COLO829 (cell line): ENCODE measurements at places on chromosomes 3 and 15.

DNA sequence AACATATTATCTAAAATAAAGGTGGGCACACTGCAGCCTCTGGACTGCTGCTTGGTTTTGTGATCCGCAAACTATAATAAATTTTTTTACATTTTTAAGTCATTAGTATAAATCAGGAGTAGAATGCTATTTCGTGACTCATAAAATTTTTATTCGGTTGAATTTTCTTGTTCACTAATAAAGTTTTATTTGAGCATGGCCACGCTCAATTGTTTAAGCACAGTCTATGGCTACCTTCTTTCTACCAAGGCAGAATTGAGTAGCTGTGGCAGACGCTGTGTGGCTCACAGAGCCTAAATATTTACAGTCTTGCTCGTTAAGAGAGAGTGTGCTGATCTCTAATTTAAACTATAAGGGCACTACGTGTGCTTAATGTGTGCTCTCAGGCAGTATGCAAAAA, 28.9 kb downstream of the ROBO2 start:
- no peak for DNase-seq

DNA sequence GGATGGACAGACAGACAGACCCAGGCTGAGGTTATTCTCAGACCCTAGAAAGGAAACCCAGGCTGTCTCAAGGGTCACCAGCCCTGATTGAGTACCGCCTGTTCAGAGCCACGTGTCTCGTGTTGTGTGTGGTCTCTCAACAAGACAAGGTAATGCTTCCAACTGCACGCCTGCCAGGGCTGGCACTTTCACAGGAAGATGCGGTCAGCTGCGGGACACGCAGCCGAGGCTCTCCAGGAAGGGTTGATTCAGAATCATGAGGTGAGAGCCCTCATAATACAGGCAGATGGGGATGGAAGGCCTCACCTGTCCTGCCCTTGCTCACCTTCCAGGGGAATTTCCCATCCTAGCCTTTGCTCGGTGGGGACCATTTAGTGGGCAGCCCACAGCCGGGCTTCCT, 81.4 kb downstream of the TOP2B start:
- no peak for DNase-seq

DNA sequence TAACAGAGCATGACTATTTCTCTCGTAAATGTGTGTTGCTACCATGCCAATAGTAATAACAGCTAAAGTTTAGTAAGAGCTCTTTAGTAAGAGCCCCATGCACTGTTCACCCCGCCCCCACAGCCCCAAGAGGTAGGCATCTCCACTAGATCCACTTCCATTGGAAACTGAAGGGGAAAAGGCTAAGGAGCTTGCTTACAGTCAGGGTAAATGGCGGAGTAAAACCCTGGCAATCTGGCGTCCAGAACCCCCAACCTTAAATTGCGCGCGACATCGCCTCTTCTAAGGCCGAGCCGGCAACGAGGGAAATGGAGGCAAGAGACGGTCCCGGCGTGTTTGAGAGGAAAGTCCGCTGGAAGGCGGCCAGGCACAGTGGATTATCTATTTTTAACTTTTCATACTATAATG, 654 bp upstream of the C3orf38 start:
- DNase-seq: peak; percentile 11

DNA sequence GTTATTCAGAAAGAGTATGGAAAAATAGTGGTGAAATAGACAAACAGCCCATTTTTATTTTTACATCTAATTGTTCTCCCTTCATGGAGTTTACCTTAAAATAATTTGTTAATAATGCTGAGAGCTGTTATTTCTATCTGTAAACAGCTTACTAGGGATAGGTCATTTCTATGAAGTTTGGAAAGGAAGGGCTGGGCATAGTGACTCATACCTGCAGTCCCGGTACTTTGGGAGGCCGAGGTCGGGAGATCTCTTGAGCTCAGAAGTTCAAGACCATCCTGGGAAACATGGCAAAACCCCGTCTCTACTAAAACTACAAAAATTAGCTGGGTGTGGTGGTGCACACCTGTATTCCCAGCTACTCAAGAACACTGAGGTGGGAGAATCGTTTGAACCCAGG, 624.3 kb upstream of the LMCD1 start:
- no peak for DNase-seq

GRCh38 chr3:33428734-33429133, 11.5 kb downstream of the UBP1 start:
- DNase-seq: no peak

- DNase-seq: no peak
Observed at GRCh38 chr3:107910713-107911259, 180.0 kb downstream of the CD47 start.

GRCh38 chr15:84858231-84858630, 26.2 kb upstream of the SLC28A1 start:
- no peak for DNase-seq

DNA sequence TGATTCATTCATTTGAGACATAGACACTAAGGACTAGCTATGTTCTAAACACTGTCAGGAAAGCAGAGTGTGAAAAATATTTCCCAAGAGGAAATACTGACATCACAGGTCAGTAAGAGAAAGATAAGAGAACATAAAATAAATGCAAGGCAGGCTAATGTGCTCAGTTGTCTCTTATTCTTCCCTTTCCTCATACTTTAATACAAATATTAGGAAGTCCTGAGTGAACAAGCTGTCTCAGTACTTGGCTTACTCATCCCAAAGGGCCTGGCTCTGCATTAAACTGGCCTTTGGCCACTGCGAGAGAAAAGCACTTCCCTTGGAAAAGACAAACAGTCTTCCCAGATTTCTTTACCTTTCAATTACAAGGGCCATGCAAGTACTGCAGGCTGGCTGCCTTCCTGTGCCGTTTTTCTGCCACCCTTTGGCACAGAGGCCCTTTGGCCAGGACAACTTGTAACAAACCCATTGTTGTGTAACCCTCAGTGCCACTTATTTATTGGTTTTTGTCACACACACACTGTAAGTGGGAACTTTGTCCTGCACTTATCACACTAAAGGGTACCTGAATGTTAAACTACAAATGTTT, 31.7 kb downstream of the EDC3 start:
- no peak for DNase-seq

GRCh38 chr15:96354731-96355567, 24.4 kb downstream of the NR2F2 start:
- no peak for DNase-seq

GRCh38 chr3:154598166-154598565, 168.2 kb upstream of the GPR149 start:
- DNase-seq: no peak

DNA sequence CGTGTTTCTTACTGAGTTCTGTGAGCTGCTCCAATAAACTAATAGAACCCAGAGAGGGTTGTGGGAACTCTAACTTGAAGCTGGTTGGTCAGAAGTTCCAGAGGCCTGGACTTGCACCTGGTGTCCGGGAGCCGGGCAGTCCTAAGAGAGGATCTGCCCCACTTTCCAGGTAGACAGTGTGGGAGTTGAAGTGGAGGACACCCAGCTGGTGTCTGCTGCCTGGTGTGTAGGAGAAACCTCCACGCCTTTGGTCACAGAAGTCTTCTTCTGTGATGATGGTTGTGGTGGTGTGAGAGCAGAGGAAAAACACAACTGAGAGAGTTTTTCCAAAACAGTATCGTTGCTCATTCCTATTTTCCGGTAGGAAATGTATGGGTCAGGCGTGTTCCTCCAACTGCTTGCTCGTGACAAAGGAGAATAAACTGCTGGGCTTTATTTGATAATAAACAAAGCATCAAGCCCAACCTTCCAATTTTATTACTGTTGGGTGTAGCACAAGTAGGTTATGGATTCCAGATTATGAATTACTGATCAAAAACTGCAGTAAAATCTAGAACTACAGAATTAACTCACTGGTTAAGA, 137.0 kb downstream of the KLF13 start:
- no peak for DNase-seq

DNA sequence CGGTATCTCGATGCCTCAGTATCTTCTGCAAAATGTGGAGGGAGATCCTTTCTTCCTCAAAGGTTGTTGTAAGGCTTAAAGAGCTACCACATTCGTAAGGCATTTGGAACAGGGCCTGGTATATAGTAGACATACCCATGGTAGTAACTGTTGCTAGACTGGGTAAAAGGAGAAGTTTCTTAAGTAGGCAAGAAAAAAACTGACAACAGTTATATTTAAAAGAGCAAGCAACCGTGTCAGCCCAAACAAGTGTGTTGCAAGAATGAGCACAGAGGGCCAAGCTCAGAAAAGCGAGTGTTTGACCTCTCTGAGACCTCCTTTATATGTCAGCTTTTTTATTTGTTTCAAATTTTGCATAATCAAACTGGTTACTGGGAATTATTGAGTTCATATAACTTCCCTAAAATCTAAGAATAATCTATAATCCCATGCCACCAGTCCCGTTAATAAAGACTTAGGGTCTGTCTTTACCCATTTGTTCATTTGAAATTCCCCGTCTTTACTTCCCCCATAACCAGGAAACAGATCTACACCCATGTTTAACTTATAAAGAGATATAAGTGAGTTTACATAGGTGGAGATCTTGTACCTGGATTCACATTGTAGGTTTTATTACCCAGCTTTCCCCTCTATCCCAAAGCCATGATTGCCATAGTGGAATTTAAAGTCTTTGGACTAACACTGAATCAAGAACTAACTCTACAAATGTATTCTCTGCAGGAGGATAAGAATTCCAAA, 7.3 kb downstream of the B3GNT5 start:
- no peak for DNase-seq

- no peak for DNase-seq
Observed at GRCh38 chr15:83565553-83566159, 88.3 kb upstream of the ADAMTSL3 start.

- no peak for DNase-seq
Observed at GRCh38 chr15:80234883-80235282, 17.1 kb downstream of the CTXND1 start.

DNA sequence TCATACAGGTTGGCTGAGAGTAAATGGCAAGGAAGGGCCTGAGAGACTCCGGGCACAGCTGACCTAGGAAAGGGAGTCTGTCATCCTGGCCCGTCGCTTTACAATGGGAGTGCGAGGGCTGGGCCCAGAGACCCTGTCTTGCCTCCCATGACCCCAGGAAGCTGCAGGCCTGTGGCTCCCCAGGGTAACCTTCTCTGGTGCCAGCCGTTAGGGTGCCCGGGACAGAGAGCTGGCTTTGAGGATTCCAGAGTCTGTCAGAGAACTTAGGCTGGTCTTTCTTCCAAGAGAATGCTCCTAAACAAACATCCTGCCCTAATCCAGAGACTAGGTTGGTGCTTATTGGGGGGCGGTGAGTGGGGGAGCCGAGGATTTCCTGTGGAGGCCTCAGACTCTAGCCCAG, 18.5 kb downstream of the ZNF710 start:
- no peak for DNase-seq

DNA sequence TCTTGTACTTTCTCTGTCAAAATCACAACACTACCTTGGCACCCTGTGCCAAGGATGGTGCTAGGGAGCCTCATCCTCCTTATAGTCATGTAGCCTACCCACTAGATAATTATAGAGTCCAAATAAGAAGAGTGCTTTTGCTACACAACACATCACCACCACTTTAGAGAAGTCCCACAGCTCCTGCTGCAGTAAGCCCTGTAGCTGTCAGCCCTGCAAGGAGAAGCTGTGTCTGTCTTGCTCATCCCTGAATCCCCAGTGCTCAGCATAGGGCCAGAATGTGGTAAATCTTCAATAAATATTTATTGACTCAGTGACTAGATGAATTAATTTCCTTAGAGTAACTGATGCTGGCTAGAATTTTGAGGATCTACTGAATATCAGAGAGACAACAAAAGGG, 190.8 kb downstream of the ZNF621 start:
- no peak for DNase-seq

GRCh38 chr3:151085889-151086483, 522 bp downstream of the MED12L start:
- DNase-seq: no peak

DNA sequence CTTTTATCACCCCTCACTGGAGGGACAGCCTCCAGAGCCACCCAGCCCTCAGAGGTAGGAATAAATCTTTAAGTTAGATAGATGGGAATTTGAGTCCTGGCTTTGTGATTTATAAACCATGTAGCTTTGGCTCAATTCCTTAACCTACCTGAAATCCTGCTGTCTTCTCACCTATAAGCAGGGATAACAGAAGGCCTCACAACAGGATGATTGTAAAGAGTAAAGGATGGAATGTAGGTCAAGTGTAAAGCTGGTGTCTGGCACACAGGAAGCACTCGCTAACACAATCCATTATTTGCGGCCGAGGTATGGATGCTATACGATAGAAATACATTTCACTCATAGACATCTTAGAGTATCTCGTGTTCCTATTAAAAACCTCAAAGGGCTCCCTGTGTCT, 162.9 kb upstream of the LRTM1 start:
- DNase-seq: no peak

GRCh38 chr15:79454063-79454462, 21.9 kb downstream of the MINAR1 start:
- no peak for DNase-seq

DNA sequence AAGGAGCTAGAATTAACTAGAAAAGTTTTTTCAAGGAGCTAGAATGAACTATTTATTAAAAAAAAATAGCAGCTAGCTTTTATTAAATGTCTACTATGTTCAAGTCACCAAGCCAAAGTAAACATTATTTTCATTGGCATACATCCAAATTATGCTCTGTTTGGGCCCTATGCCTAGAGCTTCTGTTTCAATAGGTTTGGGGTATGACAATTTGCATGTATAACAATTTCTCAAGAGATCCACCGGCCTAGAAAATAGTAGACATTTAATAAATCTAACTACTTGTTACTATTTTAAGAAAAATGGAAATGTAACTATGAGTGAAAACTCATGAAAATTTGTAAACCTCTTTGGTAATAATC, 8.0 kb downstream of the GABRR3 start:
- no peak for DNase-seq

- DNase-seq: peak; percentile 35
Observed at GRCh38 chr15:37134699-37135131, 34.4 kb upstream of the MEIS2 start.

DNA sequence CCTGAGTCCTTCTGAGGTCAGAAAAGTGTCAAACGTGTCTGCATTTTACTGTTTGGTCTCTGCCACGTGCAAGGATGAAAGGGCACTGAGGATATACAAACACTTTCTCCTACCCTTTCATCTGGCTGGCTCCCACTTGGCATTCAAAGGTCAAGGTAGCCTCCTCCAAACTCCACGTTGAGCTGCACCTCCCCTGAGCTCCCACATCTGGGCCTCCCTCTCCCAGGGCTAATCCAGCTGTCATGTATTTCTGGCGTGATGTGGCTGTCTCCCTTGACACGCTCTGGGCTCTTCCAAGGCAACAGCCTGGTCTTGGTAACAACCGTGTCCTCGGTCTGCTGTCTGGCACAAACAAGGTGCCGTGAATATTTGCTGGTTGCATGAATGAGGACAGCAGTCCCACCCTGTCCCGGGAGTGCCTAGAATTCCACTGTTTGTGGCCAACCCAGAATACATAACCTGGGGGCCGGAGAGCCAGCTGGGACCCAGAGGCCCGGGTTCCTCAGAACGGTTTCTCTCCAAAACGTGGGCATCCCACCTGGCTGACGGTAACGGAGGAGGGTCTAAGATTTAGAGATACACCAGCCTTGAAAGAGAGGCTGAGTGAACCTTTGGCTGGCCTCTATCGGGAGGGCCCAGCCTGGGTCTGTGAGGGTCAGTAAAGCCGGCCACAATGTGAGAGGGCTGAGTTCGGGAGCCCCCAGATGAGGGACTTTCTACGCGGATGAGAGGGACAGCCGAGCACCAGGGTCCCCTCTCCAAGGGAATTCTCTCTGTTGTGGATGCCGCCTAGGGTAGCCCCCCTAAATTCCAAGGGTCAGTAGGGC, 767 bp downstream of the GLT8D1 start:
- no peak for DNase-seq
